ENCODE measurements at places on chromosomes 5 and 9.
A peak's percentile ranks its signal among the peaks of the same experiment; 100 is the strongest.

DNA sequence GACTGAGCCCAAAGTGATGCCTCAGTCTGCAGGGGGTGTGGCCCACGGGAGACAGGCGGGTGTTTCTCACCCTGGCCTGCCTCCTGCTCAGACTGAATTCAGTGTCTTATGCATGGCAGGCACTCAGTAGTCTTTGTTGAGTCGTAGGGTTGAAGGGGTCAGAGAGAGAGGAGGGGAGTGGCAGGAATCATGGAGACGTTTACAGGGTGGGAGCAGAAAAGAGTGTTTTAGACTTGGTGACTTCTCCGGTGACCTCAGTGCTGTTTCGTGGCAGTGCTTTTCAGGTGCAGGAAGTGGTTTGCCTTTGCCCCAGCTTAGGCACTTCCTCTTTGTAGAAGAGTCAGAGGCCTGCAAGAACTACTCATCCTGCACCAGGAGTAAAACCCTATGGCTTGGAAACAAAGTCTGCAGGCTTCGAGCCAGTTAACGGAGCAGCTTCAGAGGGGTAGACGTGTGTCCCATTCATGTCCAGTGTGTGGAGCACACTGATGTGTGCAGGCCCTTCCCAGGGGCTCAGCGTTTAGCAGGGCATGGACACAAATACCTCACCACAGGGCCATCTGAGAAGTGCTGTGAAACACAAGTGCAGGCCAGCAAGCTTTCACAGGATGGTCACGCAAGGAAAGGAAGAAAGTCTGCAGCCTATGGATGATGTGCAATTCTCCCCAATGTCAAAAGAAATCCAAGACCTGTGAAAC lies 24.5 kb upstream of the SEMA4D start:
- no peak for DNase-seq

DNA sequence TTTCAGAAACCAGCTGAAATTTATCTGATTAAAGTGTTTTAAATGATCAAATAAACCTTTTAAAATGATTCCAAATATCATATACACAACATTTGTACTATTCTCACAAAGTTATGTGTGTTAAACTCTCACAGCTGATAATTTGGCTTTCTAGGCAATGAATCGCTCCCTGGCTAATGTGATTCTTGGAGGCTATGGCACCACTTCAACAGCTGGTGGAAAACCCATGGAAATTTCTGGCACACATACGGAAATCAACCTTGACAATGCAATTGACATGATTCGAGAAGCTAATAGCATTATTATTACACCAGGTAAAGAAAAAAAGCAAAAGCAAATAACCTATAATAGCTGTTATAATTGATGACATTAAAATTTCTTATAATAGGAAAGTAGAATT lies 72.4 kb downstream of the NNT start:
- DNase-seq = no peak

DNA sequence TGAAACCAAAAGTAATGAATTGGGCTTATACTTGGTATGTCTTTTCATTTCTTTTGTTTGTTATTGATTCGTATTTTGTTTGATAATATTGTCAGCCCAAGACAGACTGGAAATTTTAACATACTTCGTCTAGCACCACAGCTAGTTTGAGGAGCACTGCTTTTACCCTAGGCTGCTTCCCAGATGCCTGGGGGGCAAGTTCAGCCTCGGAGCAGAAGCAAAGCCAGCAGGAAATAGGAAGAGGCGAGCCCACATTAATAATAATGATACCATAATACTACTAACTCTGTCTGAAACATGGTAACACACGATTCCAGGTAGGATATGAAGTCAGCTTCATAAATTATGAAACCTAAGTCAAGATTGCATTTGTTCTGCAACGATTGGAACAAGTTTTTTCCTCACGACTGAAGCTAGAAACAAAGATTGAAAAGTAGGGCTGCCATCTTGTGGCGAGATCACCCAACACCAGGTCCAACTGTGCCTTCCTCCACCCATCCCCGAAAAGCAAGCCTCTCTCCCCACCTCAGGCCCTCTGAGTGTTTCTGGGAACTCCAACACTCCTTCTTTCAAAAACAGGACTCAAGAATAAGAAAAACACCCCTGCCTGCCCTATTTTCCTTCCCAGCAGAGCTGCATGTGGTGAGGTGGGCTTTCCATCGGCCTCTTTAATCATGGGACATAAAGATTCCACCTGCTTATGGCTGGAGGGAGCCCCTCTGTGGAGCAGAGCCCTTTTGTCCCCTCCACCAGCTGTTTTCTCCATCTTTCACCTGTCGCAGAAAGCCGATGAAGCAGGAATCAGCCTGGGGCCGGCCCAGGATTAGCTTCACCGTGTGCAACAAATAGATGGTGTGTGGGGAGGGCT lies 236.4 kb downstream of the CAAP1 start:
- DNase-seq = peak; percentile 12

DNA sequence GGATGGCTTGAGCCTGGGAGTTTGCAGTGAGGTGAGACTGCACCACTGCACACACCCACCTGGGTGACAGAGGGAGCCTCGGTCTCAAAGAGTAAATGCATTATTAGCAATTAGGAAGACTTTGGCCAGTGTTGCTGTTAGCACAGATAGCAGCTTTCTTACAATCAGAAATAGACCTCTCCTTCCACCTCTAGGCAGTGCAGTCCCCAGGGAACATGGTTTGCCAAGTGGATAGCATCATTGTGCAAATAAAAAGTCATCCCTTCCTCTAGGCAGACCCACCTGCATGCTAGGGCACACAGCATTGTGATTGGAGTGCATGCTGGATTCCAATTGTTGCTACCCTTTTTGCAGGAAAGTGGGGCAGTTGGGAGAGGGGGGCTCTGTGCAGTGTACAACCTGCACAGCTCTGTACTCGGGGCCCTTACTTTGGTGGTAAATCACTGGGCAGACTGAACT lies 77.9 kb upstream of the KLF9 start:
- peak; percentile 20 for DNase-seq

GRCh38 chr5:153544706-153545105 lies 54.2 kb downstream of the GRIA1 start:
- DNase-seq = no peak

- no peak for DNase-seq
These were observed 399.6 kb upstream of the IRX1 start for GRCh38 chr5:3195994-3196393.

DNA sequence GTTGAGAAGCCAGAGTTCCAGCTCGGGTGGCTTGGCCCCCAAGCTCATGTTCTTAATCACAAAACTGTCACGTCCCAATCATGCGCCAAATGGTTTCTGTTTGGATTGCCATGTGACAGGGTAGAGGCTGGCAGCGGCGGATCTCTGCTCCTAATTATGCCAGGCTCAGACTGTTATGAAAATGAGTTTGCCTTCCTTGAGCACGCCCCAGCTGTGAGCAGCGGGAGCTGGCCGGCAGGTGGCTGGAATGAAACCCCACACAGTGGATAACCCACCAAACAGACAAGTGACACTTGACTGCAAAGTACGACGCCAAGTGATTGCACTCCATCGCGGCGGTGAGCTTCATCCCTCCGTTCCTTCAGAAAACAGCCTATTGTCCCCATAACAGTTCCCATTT lies 75.4 kb downstream of the CFAP77 start:
- DNase-seq = no peak

- no peak for DNase-seq
These were observed 847.7 kb downstream of the MAT2B start for GRCh38 chr5:164353155-164353554.

DNA sequence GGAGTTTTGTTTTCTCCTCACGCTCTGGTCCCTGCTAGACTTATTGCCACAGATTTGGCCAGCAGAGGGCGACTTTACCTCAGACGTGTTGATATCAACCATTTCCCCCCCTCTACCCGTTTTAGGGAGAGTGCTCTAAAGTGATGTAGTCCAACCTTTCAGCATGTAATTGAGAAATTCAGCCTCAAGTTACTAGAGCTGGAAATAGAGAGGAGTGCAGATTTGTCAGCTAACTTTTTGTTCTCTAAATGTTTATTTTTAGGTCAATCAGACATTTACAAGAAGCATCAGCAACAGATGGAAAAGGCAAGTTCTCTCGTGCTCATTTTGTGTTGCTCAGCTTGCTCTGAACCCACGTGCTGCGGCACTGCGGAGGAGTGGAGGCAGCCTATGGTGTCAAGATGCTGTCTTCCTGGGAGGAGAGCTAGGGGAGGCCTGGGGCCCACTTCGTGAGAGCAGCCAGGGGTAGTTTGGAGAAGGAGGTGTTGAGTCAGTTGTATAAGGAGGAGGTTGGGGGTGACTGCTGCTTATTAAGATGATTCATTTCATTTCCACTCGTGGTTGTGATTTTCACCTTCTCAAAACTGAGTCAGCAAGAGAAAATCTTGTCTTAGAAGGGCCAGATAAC lies 53.6 kb downstream of the GPR107 start:
- DNase-seq = peak; percentile 94

DNA sequence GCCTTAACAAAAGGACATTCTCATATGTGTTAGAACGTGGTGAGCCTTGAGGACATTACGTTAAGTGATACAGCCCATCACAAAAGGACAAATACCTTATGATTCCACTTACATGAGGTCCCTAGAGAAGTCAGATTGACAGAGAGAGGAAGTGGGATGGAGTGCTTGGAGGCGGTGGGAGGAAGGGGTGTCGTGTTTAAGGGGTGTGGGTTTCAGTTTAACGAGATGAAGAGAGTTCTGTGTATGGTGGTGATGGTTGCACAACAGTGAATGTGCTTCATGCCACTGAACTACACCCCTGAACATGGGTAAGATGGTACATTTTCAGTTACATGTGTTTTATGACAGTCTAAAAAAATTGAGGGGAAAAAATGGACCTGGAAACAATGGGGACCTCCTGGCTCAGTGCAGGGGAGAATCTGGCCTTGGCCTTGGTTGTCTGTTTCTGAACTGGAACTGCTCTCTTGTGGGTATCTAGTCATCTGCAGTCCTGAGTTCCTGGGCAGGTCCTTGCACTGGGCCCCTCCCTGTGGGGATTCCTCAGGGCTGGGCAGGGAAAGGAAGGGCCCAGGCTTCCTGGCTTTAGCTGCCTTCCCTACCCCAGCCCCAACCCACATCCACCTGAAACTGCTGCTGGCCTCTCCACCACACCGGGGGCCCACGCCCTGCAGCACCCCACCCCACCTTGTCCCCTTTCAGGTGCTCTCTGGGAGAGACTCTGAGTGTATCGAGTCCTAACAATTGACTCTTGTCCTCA lies 17.8 kb downstream of the LRRC8A start:
- no peak for DNase-seq

GRCh38 chr9:3846573-3846972 lies 320.8 kb upstream of the RFX3 start:
- DNase-seq = no peak

- DNase-seq = no peak
These were observed 1.4 kb upstream of the HNRNPH1 start for GRCh38 chr5:179624841-179625271.

DNA sequence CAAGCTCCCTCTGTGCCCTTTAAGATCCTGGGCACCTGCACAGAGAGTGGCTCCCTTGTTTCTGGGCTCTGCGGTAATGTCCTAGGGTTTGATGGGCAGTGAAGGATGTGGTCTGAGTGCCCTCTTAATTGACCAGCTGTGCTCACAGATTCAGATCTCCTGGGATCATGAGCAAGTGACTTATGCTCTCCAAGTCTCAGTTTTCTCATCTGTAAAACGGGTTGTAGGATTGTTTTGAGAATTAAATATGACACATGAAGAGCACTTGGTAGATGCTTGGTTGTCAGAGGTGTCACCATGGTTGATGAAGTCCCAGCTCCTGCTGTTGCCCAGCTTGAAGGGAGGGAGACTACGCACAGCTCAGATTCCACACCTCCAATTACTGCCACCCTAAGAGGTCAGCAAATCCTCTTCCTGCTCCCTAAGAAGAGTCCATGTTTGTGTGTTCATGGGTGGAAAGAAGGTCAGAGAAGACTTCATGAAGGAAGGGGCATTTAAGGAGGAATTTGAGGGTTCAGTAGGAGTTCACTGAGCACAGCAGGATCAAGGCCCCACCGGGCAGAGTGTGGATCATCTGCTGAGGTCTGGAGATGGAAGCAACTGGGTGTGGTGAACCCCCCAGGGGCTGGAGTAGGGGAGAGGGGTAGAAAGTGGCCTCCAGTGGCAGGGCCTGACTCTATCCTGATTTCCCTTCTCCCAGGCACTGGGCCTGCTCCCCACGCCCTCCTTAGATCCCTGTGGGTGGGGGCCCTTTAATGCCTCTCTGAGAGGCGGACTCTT lies 1.4 kb upstream of the PSD2 start:
- no peak for DNase-seq

GRCh38 chr9:30035761-30036160 lies 2348.7 kb upstream of the ACO1 start:
- DNase-seq = no peak

GRCh38 chr9:92605224-92605623 lies 64.7 kb downstream of the IPPK start:
- DNase-seq = no peak

DNA sequence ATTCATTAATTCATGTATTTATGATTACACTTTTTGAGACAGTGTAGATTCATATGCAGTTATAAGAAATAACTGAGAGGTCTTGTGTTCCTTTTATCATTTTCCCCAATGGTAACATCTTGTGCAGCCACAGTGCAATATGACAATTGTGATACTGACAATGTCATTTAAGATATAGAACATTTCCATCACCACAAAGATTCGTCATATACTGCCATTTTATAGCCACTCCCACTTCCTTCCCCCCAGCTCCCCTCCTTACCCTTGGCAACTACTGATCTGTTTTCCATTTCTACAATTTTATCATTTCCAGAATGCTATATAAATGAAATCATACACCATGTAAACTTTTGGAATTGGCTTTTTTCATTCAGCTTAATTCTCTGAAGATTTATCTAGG lies 53.8 kb downstream of the NR2F1 start:
- DNase-seq = no peak

DNA sequence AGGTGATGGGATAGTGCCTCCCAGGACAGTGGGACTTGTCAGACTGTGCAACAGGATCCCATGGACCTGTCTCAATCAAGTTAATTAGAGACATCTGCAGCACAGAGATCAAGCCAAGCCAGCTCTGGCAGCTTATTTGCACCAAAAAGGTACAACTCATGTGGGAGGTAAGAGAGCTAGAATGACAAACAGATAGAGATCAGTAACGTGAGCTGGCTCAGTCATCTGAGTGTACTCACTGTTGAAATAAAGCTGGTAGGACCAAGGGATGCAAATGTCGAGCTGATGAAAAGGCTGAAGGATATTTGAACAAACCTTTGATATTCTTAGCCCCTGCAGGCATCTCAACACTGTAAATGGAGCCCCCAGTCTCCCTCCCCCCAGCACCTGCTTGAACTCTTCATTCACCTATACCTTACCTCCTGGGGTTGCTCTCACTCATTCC lies 198.1 kb downstream of the EFNA5 start:
- DNase-seq = no peak

- no peak for DNase-seq
These were observed 295.5 kb downstream of the IRX1 start for GRCh38 chr5:3891113-3891512.

- DNase-seq = no peak
These were observed 208.5 kb downstream of the ROR2 start for GRCh38 chr9:91741522-91741921.

DNA sequence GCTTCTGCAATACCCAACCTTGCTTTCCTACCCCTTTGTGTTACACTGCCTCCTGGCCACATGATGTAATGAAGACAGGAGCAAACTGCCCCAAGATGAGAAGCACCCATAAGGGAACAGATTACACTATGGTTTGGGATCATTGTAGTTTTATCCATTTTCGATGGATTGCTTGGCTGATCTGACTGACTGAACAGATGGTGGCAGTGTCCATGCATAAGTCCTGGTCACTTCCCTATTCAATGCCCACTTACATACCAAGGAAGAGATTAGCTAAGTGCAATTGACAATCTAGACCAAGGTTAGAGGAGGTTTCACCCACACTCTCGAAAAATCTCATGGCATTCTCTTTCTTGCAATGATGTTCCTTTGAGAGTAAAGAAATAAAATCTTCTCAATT lies 319.9 kb downstream of the RAB3C start:
- peak; percentile 15 for DNase-seq

Measured in cerebellar cortex (tissue), 1 donor.